ENCODE measurements at places on chromosomes 5 and 9.

DNA sequence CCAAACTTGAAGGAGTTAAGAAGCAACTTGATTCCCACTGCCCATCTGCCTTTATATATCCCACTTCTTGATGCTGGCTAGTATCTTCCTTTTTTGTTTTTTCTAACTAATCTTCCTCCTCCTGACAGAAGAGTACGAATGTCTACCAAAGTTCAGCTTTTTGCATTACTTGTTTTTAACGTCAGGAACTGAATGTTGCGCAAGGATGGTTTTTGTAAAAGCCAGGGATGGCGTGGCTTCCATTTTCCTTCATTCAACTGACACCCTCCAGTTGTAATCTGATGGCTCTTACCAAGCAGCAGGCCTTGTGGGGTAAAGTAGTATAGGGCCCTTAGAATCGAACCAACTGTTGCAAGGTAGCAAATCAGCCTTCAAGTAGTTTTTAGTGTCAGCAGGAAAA, 70.8 kb upstream of the GPR151 start:
- no peak for DNase-seq

GRCh38 chr9:1458503-1458902, 408.3 kb downstream of the DMRT2 start:
- peak; percentile 50 for DNase-seq

DNA sequence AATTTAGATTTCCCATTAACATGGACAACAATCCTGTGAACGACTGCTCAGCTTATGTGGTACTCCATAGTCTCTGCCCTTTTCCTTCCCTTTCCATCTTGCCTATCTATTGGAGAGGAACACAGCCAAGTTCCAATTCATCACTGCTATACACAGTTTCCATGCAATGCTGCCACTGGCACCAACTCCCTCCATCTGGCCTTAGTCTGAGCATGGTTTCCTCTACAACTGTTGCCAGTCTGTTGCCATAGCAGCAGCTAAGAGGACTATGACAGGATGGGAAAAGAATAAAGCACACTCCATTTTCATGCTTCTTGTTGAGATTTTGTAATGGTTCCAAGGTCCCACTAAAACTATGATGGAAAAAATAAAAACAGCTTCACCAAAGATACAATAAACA, 189.0 kb downstream of the HCN1 start:
- DNase-seq: no peak

DNA sequence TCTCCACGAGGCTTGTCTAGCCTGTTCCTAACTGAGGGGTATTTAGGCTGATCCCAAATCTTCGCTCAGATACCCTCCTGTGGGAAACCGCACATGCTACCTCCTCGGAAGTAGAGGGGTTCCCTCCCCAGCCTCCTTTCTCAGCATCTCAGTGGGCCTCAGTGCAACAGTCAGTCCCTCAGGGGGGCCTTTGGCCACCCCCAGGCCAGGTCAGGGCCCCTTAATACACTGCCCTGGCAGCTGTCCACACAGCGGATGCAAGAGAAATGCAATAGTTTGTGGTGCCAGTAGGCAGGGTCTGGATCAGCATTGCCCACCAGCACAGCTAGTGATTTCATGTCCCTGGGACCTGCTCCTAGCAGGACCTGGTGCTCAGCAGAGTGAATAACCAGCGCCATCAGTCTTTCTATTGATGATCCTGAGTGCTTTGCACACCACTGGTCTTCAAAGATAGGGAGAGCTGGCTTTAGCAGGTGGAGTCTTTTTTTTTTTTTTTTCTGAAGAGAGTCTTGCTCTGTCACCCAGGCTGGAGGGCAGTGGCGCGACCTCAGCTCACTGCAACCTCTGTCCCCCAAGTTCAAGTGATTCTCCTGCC, 7.5 kb downstream of the PLPP7 start:
- DNase-seq: no peak

- no peak for DNase-seq
Observed at GRCh38 chr5:138243794-138244193, 30.6 kb downstream of the GFRA3 start.

- DNase-seq: no peak
Observed at GRCh38 chr9:12415361-12415760, 277.8 kb upstream of the TYRP1 start.

GRCh38 chr5:121033334-121033733, 569.2 kb downstream of the PRR16 start:
- DNase-seq: no peak

DNA sequence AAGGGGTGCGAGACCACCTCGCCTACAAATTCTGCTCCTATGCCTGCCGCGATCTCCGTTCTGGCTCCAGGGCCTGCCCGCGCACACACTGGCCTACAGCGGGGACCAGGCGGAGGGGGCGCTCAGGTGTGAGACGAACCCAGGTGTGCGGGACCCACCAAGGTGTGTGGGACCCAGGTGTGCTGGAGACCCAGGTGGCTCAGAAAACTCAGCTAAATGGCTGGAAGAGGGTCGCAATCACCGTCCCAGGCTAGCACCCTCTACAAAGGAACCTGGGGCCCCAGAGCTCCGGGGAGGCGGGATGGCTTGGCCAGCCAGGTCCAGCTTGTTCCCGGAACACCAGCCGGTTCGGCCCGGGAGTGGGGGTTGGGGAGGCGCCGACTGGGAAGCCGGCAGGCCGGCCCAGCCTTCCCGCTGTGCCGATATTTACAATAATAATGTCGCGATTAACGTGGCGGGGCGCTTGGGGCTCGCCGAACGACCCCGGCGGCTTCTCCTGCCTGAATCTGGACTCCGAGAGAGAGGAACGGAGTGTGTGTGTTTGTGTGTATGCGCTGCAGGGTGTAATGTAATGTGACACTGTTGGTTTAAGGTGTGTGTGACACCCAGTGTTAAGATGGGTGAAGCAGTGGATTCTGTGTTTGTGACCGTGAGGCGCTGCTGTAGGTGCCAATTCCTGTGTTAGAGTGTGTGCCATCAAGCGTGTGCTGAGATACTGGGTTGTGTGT, 1.4 kb downstream of the PCDH1 start:
- no peak for DNase-seq

- DNase-seq: no peak
Observed at GRCh38 chr9:126343271-126343700, 16.7 kb downstream of the MVB12B start.

DNA sequence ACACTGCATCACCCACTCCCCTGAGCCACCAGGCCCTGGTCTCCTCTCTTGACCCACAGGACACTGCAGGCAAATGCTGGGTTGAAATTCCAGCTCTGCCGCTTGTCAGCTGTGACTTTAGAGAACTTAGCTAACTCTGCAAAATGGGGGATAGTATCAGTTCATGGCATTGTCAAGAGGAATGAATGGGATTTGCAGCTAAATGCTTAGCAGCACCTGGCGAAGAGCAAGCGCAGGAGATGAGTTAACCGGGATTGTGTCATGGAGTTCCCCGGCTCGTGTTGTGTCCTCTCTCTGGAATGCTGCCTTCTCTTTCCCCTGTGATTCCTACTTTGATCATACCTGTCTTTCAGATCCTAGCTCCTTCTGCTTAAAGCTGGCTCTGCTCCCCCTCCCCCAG, 67.1 kb downstream of the DAB2IP start:
- DNase-seq: no peak

- peak; percentile 3 for DNase-seq
Observed at GRCh38 chr5:7728076-7728475, 122.9 kb downstream of the CFAP90 start.

DNA sequence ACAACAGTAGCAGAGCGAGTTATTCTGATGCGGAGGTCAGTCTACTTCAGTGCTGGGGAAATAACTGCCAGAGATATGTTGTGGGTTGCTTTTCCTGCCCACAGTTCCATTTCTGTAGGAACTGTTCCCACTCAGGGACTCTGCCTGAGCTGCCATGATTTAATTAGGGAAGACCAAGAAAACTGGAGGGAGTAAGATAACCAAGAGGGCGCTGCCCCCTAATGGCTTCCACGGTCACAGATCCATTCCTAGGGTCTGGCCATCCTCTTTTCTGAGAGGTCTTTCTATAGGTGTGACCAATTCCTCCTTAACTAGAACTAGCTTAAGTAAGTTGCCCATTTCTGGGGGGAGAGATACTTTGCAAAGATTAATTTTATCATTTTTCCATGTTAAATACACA, 125.9 kb downstream of the APBA1 start:
- no peak for DNase-seq

DNA sequence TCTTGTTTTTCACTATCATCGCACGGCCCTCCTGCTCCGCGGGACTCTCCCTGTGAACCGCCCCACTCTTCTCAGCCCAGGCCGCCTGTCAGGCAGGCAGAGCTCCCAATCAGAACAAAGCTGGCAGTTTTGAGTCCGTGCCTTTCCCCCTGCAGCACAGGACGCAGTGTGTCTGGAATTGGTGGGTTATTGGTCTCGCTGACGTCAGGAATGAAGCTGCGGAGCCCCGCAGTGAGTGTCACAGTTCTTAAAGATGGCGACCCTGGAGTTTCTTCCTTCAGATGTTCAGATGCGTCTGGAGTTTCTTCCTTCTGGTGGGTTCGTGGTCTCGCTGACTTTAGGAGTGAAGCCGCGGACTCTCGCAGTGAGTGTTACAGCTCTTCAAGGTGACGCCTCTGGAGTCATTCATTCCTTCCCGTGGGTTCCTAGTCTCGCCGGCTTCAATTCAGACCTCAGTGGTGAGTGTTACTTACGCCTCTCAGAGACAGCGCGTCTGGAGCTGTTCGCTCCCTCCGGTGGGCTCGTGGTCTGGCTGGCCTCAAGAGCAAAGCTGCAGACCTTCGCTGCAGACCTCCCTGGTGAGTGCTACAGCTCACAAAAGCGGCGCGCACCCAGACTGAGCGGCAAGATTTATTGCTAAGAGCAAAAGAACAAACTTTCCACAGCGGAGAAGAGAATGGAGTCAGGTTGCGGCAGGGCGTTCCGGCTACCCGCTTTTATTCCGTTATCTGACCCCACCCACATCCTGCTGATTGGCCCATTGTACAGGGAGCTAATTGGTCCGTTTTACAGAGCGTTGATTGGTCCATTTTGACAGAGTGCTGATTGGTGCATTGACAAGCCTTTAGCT, 7.4 kb downstream of the ZDHHC11B start:
- no peak for DNase-seq

DNA sequence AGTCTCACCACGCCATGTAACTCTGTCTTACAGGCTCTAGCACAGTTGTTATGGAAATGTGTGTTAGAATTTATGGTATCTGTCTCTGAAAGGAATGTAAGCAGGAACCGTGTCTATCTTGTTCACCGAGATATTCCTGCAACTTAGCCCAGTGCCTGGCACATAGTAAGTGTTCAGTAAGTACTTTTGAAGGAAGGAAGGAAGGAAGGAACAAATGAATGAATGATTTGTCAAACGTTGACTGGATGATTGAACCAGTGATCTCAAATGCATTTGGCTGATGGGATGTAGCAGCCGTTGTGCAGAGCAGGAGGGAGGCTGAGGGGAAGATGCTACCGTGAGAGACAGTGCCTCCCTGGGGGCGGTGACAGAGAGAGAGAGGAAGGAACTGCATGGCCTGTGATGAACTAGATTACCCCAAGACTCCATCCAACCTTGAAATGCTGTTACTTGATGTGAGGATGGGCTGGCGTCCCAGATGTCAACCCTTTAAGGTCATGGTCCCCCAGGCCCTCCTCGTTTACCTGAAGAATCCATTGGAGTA, 47.5 kb upstream of the PPARGC1B start:
- no peak for DNase-seq

DNA sequence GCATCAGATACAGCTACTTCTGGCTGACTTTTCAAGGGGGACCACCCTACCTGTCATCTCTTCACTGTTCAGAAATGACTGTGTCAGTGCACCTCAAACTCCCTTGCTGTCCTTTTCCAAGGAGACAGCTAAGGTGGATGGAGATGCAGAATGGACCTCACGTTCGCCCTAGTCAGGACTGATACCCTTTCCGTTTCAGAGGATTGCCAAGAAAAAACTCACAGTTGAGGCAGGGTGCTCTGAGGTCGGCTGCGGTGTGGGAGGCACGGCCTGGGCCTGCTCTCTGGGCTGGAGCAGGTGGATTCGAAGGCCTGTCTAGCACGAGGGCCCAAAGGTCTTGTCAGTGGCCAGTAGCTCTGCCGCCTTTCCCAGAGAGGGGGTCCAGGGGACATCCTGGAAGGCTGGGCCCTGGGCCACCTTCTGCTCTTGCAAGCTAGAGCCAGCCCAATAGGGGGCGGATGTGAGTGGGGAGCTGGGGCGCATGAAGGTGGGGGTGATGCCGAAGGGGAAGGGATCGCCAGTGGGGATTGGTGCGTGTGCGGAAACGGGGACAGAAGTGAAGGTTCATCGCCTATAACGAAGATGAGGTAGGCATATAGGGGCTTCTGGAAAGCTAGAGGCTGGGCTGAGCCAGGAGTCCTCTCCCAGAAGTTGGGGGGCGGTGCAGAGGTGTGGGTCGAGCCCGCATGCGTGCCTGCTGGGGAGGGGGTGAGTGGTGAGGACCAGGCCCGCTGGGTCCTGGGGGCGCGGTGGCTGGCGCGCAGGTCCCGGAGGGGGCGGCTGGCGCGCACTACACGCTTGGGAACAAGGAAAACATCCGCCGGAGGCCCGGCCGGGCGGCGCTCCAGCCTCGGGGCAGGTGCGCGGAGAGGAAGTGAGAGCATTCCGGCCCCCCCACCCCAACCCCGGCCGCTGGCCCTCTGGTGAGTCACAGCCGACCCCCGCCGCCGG, 2.5 kb upstream of the MSMP start:
- no peak for DNase-seq

- DNase-seq: no peak
Observed at GRCh38 chr5:62920856-62921255, 342.2 kb downstream of the LRRC70 start.

DNA sequence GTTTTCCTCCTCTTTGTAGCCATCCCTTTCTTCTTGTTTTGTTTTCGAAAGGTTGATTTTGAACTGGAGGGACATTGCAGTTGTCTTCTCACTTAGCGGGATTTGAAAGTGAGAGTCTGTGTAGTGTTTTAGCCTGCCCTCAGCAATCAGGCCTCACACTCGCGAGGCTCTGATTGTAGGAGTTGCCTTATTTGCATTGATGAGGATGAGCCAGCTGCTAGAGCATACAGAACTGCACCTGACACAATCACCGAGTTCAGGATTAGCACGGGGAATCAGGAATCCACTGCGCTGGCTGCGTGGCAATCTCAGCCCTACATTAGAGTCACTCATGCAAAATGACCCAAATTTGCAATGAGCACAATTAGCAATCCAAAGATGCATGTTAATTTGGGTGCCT, 122.5 kb upstream of the TMEM161B start:
- no peak for DNase-seq

DNA sequence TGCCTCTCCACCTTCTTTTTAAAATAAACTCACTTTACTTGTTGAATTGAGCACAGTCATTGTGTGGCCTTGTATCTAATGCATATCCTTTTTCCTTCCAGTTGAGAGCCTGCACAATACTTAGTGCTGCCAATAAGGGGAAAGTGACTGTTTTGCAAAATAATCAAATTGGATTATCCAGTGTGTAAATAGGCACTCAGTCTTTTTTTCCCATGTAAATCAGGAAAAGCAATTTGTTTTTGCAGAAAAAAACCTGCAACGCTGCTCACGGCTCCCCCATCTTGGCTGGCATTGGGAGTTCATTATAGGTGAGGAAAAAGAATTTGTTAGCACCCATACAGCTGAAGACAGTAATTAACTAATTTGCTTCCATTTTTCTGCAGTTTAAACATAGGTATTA, 299.9 kb downstream of the CSNK1G3 start:
- DNase-seq: no peak
